SK-N-SH (cell line): ENCODE measurements at places on chromosomes 2 and 18. TPM values are rescaled to one million over a fixed set of nuclear protein-coding genes. Genes with fewer than 3 reads are reported as not detected.

DNA sequence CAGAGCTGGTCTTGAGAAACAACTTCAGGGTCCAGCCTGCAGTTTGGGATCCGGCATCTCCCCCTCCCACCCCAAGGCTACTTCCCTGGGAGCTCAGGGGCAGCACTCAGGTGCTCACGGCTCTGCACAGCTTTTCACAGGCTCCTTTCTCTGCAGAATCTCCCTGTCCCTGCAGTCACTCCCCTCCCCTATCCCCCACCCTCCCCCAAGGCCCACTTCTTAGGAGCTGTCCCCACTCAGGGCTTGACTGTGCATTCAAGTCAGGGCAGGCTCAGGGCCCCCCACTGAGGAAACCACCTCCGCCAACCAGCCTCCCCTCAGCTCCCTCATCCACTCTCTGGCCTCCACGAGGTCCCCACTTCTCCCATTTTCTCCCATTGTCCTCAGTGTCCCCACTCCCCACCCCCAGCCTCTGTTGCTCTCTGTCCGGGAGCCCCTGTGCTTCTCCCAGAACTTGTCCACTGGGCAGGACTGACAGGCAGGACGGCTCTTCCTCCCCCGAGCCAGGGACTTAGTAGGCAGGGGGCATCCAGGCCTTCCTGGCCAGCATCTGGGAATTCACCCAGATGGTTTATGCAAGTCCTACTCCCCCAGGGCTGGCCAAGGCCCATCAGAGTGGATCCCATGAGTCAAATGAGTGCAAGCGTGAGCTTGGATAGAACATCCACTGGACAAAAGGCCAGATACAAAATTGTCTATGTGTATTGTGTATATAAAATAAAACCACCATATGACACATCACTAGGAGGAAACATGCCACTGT lies 7.6 kb downstream of the NMUR1 start:
- H3K27ac ChIP-seq, result no peak overlapping the region
- DNase-seq, result no peak
- no peak overlapping the region for H3K4me3 ChIP-seq
- no peaks in the 10 kb centered on the region for H3K36me3 ChIP-seq
- H3K4me1 ChIP-seq, result no peaks in the 10 kb centered on the region

DNA sequence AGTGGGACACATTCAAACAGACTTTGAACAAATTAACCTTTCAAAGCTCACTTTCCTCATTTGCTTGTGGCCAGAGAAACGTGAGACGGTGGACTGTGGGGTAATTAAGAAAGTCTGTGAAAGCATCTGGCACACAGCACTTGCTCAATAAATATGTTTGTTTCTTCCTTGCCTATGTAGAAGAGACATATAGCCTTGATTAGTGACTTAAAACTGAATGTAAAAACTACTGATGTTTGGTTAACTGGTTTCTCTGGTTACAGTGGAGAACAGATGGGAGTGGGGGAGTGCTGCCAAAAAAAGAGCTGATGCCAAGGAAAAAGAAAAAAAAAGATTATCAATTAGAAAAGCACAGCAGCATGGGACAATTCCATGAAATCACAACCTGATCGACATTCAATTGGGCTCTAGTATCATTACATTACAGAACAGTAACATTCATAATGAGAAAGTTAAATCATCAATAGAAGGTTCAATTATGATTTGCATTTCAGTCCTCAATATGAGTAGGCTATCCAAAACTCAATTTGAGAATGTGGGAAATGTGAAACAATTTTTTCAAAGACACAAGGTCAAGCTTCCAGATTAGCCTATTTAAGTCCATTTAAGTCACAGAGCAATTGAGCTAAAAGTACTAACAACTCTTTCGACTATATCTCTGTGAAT lies 14.7 kb downstream of the CUL3 start:
- DNase-seq, result no peak
- H3K4me1 ChIP-seq, result peaks cover 19% of the 10 kb centered on the region; the same call in 1 of the 2 replicates
- H3K36me3 ChIP-seq, result peaks cover 2% of the 10 kb centered on the region; the same call in 1 of the 2 replicates
- no peak overlapping the region for H3K4me3 ChIP-seq

DNA sequence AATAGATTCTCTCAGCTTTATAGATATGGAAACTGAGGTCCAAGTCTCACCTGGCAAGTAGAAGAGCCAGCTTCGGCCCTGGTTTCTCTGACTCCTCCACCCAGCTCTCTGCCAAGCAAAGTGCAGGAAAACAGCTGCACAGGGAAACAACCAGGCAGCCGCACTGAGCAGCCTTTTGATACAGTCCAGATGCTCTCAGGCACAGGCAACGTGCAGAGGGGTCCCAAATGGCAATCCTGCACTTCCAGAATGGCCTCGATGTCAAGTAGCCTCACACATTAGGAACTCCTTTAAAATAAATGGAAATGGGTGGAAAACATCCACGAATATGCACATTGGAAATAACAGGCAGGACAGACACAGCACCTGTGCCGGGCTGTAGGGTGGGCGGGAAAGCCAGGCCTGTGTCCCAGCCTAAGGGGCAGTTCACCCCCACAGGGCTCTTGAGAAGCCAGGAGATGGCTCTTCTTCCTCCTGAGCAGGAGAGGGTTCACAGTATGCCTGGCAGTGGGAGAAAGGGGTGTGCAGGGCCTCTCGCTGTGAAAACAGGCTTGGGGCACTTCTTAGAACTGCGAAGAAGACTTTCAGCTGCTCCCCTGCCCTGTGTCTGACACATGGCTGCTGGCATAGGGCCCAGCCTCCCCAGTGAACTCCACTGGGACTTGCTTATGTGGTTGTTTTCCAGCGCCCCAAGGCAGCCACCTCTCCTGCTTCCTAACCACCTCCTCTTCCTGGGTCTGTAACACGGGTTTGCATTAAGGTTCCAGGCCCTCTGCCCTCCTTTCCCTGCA lies 63.9 kb upstream of the TUBA3E start:
- DNase-seq, result peak; percentile 77
- peaks cover 36% of the 10 kb centered on the region for H3K4me1 ChIP-seq
- H3K27me3 ChIP-seq, result no peaks in the 10 kb centered on the region
- H3K27ac ChIP-seq, result no peak overlapping the region
- no peaks in the 10 kb centered on the region for H3K36me3 ChIP-seq
- H3K4me3 ChIP-seq, result no peak overlapping the region

- DNase-seq, result no peak
- no peak overlapping the region for H3K27ac ChIP-seq
- no peaks in the 10 kb centered on the region for H3K27me3 ChIP-seq
- H3K36me3 ChIP-seq, result no peaks in the 10 kb centered on the region
- H3K4me1 ChIP-seq, result no peaks in the 10 kb centered on the region
- no peak overlapping the region for H3K4me3 ChIP-seq
These were observed 207.1 kb downstream of the FIGN start for GRCh38 chr2:163528640-163529217.

- H3K27me3 ChIP-seq, result no peaks in the 10 kb centered on the region
- H3K27ac ChIP-seq, result no peak overlapping the region; the same call in 1 of the 2 replicates
- no peak for DNase-seq
- no peak overlapping the region for H3K4me3 ChIP-seq
- peaks cover 4% of the 10 kb centered on the region; the same call in 1 of the 2 replicates for H3K36me3 ChIP-seq
- H3K4me1 ChIP-seq, result peaks cover 58% of the 10 kb centered on the region
These were observed 11.6 kb downstream of the ZEB2 start for GRCh38 chr2:144508172-144508851.

DNA sequence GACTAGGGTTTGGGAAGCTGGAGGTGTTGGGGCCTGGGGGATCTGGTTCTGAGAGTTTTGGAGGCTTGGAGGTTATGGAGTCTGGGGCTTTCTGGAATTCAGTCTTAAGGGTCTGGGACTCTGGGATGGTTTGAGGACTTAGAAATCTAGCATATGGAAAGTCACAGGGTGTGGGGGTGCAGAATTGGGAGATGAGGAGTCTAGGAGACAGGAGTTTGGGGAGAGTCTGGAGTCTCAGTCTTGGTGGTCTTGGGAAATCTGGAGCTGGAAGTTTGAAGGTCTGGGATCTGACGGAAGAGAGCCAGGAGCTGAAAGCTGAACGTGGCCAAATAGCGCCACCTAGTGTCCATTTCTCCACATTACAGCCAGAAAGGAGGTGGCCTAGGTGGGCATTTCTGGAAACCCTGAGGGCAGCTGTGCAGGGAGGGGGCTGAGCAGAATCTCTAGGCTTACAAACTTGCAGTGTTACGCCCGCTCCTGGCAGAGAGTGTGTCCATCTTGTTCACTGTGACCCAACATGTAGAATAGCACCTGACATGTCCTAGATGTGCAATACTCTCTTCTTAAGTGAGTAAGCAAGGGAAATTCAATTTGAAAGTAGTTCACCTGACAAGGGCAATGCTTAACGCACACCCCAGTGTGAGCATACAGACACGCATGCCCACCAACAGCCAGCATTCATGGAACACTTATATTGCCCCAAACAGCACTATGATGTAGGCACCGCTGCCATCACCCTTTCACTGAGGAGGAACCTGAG lies 204.8 kb downstream of the TFCP2L1 start:
- no peaks in the 10 kb centered on the region for H3K4me1 ChIP-seq
- H3K27ac ChIP-seq, result no peak overlapping the region
- no peaks in the 10 kb centered on the region for H3K27me3 ChIP-seq
- peak; percentile 85 for DNase-seq

- H3K27me3 ChIP-seq, result no peaks in the 10 kb centered on the region
- H3K4me3 ChIP-seq, result no peak overlapping the region
- H3K36me3 ChIP-seq, result peaks cover 26% of the 10 kb centered on the region; the same call in 1 of the 2 replicates
These were observed 36.2 kb downstream of the EHD3 start for GRCh38 chr2:31270131-31270530.

Gene QPCT
- polyA plus RNA-seq, result 0.06 and 0.12 TPM in 2 replicates

- peak; percentile 58 for DNase-seq
- peaks cover 25% of the 10 kb centered on the region; the same call in 1 of the 2 replicates for H3K4me1 ChIP-seq
- H3K27ac ChIP-seq, result peak overlapping the region; percentile 77
- peaks cover 14% of the 10 kb centered on the region for H3K36me3 ChIP-seq
- H3K27me3 ChIP-seq, result no peaks in the 10 kb centered on the region
These were observed 165.8 kb downstream of the TNS1 start for GRCh38 chr2:217836901-217837491.

DNA sequence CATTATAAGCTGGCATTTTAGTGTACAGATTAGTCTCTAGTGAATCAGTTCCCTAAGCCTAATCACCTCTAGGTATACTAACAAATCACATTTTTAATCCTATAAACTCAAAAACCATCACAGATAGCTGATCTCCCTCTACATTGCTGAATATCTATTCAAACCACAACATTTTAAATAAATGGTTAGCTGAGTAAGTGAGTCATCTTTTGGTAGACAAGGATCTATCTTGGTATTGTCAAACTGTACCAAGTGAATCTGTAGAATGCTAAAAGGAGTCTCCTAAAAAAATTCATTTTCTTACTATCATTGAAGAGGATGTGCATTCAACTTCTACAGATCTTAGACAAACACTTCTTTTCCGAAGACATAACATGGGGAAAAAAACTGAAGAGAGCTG lies 40.7 kb downstream of the INO80D start:
- no peaks in the 10 kb centered on the region for H3K27me3 ChIP-seq
- no peak for DNase-seq
- peak overlapping the region; percentile 53; the same call in 1 of the 2 replicates for H3K27ac ChIP-seq
- no peak overlapping the region for H3K4me3 ChIP-seq
- H3K36me3 ChIP-seq, result peaks cover 12% of the 10 kb centered on the region
- H3K4me1 ChIP-seq, result no peaks in the 10 kb centered on the region

Gene LRRC30
- not detected in 2 replicates for polyA plus RNA-seq

Gene GREB1
- 2.7 and 2.9 TPM in 2 replicates for polyA plus RNA-seq

DNA sequence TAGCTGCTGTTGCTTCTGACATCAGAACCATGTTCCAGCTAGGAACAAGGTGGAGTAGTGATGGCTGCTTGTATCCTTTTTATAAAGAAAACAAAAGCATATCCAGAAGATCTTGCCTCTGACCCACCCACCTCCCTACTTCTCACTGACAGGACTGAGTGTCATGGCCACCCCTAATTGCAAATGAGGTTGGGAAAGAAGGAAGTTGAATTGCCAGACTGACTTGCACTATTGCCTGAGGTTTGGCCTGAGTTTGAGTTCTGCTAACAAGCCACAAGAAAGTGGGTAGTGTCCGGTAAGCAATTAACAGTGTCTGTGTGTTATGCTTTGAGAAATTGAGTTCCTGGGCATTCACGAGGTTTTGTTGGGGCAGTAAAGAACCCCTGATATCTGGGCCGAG lies 22.8 kb downstream of the SGPP2 start:
- H3K27ac ChIP-seq, result no peak overlapping the region
- H3K36me3 ChIP-seq, result no peaks in the 10 kb centered on the region
- no peak overlapping the region for H3K4me3 ChIP-seq
- H3K4me1 ChIP-seq, result peaks cover 3% of the 10 kb centered on the region; the same call in 1 of the 2 replicates
- H3K27me3 ChIP-seq, result no peaks in the 10 kb centered on the region
